ENCODE measurements at places on chromosomes 6 and 20.

- DNase-seq: no peak
Measured at GRCh38 chr6:3999800-4000661, 78.9 kb downstream of the FAM217A start.

DNA sequence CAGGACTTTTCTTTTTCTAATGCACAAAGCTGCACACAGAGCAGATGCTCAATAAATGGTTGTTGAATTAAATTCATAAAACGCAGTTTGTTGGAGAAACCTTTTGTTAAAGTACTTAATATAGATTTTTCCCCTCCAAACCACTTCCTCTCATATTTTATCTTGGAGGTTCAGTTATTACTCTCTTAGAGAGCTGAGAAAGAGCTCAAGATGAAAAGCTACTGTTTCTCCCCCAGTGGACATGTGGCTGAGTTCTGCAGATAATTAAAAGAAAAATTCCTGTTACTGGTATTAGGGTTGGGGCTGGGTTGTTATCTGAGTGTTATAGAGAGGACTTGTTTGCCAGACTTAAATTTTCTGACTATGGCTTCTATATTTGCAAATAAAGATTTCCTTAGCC is 294.0 kb downstream of the TBC1D7 start:
- DNase-seq: no peak

DNA sequence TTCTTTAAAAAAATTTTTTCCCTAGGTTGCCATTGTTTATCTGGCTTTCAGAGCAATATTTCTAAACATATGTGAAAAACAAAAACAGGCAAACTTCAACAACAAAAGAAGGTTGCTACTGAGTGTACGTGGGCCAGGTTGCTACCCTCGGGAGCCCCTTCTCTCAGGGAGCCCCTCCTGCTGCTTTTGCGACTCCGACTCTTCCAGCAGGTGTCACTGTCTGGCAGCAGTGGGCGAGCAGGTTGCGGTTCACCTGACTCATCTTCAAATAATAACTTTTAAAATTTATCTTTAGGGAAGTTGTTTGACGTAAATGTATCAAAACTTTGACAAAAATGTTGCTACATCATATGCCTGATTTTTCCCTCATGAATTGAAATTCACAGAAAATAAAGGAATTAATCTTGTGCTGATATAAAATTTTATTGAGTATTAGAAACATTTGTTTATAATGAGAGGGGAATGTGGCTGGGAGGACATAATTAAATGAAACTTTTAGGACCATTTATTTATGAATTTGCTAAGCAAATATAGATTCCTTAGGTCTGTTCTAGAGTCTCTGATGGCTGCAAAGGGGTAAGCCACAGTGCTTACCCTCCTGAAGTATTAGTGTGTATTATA is 138.8 kb downstream of the HIVEP1 start:
- DNase-seq: peak; percentile 60

DNA sequence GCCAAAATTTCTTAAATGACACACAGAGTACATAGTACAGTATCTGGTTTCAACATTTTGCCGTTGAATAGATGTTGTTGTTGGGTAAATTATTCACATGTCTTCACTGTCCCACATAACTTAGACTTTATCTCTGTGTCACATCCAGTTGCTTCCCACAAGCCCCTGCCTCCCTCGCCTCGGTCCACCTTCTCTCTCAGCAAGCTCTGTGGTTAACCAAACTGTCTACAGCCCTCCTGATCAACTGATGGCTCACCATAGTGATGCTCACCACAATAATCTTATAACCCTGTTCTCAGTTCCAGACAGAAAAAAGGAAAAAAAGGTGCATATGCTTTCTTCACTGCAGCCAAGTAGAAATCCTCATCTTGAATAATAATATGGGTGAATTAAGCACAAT is 23.0 kb downstream of the IL17F start:
- DNase-seq: peak; percentile 66

DNA sequence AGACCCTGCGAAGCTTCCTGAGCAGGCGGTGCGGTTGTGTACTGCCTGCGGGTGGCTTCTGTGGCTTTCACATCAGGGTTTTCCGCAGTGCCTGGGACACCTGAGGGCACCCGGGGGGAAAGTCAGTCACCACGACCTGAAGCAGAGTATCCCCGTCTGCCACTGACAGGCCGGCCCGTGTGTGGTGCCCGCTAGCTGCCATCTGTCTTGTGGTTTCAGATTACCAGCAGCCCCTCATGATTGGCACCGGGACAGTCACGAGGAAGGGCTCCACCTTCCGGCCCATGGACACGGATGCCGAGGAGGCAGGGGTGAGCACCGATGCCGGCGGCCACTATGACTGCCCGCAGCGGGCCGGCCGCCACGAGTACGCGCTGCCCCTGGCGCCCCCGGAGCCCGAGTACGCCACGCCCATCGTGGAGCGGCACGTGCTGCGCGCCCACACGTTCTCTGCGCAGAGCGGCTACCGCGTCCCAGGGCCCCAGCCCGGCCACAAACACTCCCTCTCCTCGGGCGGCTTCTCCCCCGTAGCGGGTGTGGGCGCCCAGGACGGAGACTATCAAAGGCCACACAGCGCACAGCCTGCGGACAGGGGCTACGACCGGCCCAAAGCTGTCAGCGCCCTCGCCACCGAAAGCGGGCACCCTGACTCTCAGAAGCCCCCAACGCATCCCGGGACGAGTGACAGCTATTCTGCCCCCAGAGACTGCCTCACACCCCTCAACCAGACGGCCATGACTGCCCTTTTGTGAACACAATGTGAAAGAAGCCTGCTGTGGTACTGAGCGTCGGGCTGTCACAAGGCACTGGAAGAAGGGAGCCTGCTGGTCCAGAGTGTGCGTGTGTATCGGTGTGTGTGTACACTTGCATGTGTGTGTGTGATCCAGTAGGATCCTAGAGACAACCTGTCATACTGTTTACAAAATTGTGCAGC is 54.4 kb downstream of the GOPC start:
- peak; percentile 60 for DNase-seq

GRCh38 chr6:32488083-32488482 is 42.0 kb downstream of the HLA-DRB5 start:
- no peak for DNase-seq

- peak; percentile 54 for DNase-seq
Measured at GRCh38 chr6:39933669-39934130, 562 bp downstream of the MOCS1 start.

DNA sequence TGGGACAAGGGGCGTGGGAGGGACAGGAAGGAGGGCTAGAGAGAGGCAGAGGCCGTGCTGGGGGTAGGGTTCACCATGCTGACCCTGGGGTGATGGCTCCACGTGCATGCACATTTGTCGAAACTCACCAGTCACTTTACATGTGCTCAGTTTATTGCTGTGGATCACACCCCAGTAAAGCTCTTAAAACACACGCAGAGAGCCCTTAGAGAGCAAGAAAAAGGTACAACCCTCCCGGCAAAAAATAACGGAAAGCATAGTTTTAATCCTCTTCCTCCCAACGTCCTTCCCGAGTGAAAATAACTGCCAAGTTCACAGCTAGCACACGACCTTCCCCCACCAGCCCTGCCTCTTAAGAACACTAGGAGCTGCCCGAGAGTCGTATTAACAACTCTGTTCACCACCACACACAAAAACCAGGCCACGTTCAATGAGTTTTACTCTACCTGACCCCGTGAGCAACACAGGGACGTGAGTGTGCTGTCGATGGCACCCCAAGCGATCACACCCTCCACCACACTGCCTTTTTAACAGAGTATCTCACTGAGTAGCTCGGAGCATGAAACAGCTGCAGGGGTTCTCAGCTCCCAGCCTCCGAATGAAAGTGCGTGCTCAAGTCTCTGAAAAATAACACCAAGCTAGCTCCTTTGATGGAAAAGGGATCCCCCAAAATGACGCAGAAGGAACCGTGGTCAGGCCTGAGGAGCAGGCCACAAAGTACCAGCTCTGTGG is 39.7 kb downstream of the TAF4 start:
- peak; percentile 45 for DNase-seq

DNA sequence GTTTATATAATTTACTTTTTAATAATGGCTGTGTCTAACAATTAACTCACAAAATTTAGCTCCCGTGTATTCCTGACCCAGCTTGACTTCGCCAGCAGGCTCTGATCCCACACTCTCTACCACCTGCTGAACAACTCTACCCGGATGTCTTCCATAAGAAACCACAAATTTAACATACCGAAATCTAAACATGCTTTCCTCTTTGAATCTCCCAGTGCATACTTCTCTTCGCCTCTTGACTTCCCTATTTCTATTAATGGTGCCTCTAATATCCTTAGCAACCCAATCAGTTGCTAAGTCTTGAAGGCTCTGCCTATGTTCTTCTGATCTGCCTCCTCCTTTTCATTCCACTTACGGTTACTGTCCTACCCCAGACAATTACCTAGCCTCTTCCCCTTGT is 4.6 kb upstream of the MYB start:
- DNase-seq: no peak

DNA sequence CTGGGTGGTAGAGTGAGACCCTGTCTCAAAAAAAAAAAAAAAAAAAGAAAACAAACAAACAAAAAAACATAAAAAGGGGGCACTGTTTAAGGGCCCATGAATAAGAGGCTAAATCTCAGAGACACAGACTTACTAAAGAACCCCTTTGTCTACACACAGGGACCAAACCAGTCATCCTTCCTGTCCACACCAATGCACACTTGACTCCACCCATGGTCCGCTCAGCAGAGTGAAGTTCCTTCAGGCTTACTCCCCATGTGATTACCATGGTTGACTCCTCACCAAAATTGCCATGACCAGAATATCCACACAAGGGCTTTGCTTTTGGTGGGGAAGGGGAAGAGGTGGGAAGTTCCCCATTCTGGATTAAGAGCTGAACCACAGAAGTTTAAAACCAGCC is 19.4 kb upstream of the REPS1 start:
- no peak for DNase-seq

DNA sequence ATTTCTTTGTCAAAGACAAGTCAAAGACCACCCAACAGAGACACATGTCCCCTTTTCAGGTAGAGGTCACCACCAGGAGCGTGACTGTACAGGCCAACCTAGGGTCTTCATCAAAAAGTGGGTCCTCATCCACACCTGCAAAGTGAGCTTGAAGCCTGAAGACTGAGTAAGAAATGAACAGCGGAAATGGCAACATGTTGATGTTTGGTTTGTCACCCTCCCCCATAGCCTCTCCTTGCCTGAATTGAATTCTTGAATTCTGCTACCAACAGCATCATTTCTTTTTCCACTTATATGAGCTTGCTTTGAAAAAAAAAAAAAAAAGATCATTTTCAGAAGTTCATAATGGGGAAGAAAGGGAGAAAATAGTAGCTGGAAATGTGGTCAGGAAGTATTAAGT is 104.4 kb downstream of the NFATC2 start:
- DNase-seq: no peak

DNA sequence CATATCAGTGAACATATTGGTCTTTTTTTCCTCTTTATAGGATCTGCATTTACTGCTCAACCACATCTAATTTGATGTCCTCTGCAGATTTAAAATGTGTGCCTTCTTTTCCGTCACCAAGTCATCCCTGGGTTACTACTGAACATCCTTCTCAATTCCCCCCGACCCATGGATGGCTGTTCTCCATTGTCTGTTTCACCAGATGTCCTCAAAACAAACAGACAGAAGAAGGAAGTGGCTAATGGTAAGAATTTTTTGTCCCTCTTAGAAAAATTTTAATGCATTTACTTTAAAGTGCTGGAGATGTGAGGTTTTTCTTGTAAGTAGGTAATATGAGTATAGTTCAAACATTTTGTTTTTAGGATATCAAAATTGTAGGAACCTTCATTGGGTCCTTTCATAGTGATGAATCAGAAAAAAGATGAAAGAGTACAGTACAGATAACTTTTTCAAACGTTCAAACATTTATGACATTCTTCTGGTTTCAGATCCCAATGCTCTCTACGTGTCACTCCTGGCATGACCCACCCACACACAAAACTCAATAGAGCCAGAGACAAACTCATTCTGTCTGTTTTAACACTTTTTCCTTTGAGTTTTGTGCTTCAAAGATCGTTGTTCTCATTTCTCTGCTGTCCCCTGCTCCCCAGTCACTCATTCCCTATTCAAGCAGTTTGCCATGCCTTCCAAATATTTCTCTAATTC is 276.4 kb downstream of the PRL start:
- DNase-seq: no peak

DNA sequence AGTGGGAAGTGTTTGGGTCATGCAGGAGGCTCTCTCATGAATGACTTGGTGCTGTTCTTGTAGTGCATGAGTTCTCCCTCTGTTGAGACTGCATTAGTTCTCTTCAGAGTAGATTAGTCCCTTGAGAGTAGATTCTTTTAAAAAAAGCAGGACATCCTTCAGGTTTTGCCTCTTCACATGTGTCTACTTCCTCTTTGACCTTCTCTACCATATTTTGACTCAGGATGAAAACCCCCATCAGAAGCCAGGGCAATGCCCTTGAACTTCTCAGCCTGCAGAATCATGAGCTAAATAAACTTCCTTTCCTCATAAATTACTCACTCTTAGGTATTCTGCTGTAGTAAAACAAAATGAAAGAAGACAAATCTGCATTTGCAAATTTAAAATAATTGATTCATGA is 170.3 kb downstream of the CD109 start:
- no peak for DNase-seq

DNA sequence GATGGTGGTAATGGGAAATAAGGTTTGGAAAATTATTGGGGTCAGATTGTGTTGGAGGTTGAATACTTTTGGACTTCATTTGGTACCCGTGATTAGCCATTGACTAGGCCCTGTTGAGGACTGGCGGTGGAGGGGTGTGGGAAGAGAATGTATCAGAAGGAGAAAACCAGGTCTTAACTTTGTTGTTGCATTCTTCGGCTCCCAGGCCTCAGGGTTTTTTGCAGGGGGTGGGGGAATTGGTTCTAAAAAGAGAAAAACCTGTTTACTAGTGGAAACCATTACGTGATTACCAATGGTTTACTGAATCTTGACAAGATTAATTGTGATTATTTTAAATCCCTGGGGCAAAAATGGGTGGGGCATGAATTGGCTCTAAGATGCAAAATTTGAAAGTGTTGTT is 85.1 kb downstream of the PHF20 start:
- DNase-seq: no peak

GRCh38 chr6:54987633-54988290 is 141.2 kb downstream of the FAM83B start:
- no peak for DNase-seq

DNA sequence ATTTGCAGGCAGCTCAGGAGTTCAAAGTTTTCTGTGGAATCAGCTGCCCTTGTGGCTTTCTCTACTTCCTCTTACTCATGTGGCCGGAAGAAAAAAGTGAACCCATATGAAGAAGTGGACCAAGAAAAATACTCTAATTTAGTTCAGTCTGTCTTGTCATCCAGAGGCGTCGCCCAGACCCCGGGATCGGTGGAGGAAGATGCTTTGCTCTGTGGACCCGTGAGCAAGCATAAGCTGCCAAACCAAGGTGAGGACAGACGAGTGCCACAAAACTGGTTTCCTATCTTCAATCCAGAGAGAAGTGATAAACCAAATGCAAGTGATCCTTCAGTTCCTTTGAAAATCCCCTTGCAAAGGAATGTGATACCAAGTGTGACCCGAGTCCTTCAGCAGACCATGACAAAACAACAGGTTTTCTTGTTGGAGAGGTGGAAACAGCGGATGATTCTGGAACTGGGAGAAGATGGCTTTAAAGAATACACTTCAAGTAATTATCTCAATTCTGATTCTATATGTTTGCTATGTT is 1.1 kb downstream of the MGME1 start:
- DNase-seq: peak; percentile 47

Data from activated CD4-positive, alpha-beta T cell treated with anti-CD3 and anti-CD28 coated beads for 36 hours (primary cell).